NCI-H748 treated with DMSO at 0.1 percent for 48 hours (cell line): ENCODE measurements at places on chromosomes 1 and 21.

- DNase-seq = no peak
Measured at GRCh38 chr1:108670131-108670773, 9.4 kb upstream of the HENMT1 start.

- no peak for DNase-seq
Measured at GRCh38 chr1:53281133-53281532, 42.8 kb upstream of the MAGOH start.

- no peak for DNase-seq
Measured at GRCh38 chr1:183607322-183607980, 17.2 kb upstream of the NCF2 start.

DNA sequence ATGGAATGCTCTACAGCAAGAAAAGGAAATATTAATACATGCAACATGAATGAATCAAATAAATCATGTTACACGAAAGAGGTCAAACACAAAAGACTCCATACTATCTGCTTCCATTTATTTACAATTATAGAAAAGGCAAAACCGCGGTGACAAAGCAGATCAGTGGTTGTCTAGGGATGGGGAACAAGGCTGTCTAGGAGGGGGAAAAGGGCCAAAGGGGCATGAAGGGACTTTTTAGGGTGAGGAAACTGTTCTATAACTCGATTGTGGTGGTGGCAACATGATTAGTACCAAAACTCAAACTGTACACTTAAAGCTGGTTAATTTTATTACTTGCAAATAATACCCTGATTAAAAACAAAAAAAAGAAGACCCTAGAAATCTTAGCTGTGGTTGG, 20.6 kb downstream of the CAPZB start:
- no peak for DNase-seq

- no peak for DNase-seq
Measured at GRCh38 chr1:76428028-76428427, 353.5 kb downstream of the ST6GALNAC3 start.

DNA sequence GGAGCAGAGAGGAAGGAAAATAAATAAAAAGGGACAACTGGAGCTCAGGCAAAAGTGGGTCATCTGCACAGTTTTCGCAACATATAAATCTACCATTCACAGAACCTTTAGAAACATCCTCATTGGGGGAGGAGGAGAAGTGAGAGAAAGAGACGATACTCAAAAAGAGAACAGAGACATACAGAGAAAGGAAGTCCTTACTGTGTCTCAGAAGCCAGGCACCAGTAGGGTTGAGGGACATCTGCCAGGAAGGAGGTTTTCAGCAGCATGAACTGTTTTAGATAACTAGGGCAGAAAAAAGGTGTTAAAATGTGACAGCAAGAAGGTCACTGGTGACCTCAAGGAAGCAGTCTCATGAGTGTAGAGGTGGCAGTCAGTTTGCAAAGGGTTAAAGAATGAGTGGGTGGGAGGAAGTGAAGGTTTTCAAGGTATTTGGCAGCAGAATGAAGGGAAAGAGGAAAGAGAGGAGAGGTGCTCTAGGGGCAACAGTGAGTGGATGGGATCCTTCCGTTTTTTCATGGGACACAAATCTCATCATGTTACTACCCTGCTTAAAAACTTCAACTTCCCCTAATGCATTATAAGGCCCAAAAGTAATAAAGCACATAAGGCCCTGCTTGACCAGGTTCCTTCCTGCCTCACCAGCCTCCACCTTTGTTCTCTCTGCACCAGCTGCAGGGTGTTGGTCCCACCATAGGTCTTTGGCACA, 9.5 kb downstream of the JAK1 start:
- no peak for DNase-seq

- no peak for DNase-seq
Measured at GRCh38 chr1:206466840-206467649, 3.2 kb upstream of the IKBKE start.

DNA sequence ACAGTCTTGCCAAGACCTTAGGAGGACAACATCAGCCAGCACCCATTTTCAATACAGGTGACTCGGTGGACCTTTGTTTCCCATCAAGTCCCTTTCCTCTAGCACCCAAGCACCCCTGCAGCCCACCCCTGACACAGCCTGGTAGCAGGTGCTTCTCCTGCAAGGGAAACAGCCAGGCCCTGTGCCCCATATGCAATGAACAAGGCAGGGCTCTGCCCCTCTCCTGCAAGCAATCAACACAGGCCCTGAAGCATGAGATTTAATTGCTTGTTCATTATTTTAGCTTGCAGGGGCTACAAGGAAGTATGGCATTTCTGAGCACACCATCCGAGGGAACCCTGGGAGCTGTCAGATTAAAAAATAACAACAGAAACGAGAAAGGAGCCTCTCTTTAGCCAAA, 35.4 kb downstream of the TCP10L start:
- DNase-seq = no peak

GRCh38 chr21:40316104-40316503, 448.9 kb downstream of the PCP4 start:
- no peak for DNase-seq
